ENCODE measurements at places on chromosomes 2 and 18. TPM values are rescaled to one million over a fixed set of nuclear protein-coding genes. Genes with fewer than 3 reads are reported as not detected.
A peak's percentile ranks its signal among the peaks of the same experiment; 100 is the strongest.

Gene LIMS2
- total RNA-seq: not detected

Gene SERPINB2
- 9.0 TPM for total RNA-seq

Gene STEAP3
- 2.5 TPM for total RNA-seq

Gene SLC4A3
- total RNA-seq: not detected

Gene ASIC4
- not detected for total RNA-seq

DNA sequence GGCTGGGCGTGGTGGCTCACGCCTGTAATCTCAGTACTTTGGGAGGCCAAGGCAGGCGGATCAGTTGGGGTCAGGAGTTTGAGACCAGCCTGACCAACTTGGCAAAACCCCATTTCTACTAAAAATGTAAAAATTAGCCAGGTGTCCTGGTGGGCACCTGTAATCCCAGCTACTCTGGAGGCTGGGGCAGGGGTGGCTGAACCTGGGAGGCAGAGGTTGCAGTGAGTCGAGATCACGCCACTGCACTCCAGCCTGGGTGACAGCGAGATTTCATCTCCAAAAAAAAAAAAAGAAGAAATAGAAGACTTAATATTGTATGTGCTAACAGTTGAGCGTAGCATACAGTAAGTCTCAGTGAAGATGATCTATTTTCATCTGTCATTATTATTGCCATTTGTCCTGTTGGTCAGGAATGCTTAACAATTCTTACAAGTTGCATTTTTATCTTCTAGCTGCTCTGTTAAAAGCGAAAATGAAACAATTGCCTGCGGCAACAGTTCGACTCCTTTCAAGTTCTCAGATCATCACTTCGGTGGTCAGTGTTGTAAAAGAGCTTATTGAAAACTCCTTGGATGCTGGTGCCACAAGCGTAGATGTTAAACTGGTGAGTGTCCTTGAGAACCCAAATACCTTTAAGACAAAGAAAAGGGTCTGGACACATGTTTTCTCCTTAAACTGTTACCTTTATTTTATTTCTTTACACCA, 7.2 kb downstream of the PMS1 start:
- no peaks in the 10 kb centered on the region for H3K27me3 ChIP-seq
- H3K4me1 ChIP-seq: peaks cover 4% of the 10 kb centered on the region
- peak; percentile 70 for DNase-seq
- peak overlapping the region; percentile 91 for H3K27ac ChIP-seq

- DNase-seq: no peak
- H3K27me3 ChIP-seq: no peaks in the 10 kb centered on the region
- no peaks in the 10 kb centered on the region for H3K36me3 ChIP-seq
- H3K4me1 ChIP-seq: peaks cover 18% of the 10 kb centered on the region
- H3K27ac ChIP-seq: no peak overlapping the region
These were observed 11.5 kb downstream of the SPRED2 start for GRCh38 chr2:65420712-65421431.

GRCh38 chr2:128411431-128411830, 92.8 kb upstream of the HS6ST1 start:
- no peak for DNase-seq
- H3K4me3 ChIP-seq: no peak overlapping the region
- no peak overlapping the region for H3K27ac ChIP-seq
- no peaks in the 10 kb centered on the region for H3K36me3 ChIP-seq
- H3K27me3 ChIP-seq: no peaks in the 10 kb centered on the region

- H3K27ac ChIP-seq: no peak overlapping the region
- H3K4me1 ChIP-seq: no peaks in the 10 kb centered on the region
- no peak for DNase-seq
These were observed 150.2 kb upstream of the SPATS2L start for GRCh38 chr2:200156166-200156835.

DNA sequence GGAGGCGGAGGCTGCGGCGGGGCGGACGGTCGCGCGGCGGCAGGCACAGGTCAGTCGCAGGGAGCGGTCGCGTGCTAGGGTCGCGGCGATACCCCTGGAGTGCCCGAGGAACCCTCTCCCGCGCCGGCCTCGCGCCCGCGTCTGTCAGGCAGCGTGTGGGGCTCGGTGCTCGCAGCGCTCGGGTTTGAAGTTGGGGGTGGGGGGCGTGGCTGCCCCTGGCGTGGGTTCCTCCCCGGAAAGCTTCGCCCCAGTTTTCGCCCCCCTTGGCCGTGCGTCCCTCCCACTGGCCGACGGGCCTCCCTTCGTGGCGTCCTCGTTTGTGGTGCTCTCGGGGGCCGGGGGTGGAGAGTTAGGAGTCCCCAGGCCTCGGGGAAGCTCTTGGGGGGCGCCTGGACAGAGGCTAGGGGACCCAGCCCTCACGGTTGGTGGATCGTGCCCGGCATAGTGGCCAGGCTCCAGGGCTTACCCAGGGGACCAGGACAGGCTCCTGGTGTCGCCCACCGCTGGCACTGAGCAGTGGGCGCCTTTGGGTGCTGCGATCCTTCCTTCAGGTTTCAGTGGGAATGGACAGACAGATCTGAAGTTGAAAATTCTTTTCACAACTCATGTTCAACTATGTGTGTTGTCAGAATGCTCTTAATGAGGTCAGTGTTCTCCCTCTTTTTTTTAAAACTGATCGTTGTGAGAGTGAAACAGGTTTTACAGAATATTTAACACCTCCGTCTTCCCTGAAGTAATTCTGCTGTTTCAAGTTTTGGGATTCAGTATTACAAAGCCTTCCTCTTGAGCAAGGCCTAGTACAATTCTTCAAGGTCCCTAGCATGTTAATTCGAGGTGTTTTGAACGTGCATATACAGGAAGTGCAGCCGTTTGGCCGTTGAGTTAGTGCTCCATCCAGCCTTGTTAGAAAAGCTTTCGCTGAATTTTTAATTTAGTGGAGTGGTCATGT, 604 bp downstream of the RALBP1 start:
- H3K27me3 ChIP-seq: peaks cover 4% of the 10 kb centered on the region
- peak overlapping the region; percentile 86 for H3K27ac ChIP-seq
- peaks cover 23% of the 10 kb centered on the region for H3K4me1 ChIP-seq
- peak overlapping the region; percentile 79 for H3K4me3 ChIP-seq
- DNase-seq: peak; percentile 70

- no peak overlapping the region for H3K27ac ChIP-seq
- no peak overlapping the region for H3K4me3 ChIP-seq
- no peaks in the 10 kb centered on the region for H3K27me3 ChIP-seq
- H3K4me1 ChIP-seq: peaks cover 32% of the 10 kb centered on the region
These were observed 22.8 kb downstream of the HPCAL1 start for GRCh38 chr2:10325278-10326145.

- peak overlapping the region; percentile 90 for H3K27ac ChIP-seq
- peaks cover 25% of the 10 kb centered on the region for H3K4me1 ChIP-seq
- no peak for DNase-seq
- H3K4me3 ChIP-seq: no peak overlapping the region
- no peaks in the 10 kb centered on the region for H3K27me3 ChIP-seq
These were observed 202.7 kb downstream of the BCL11A start for GRCh38 chr2:60350791-60351190.

- H3K27ac ChIP-seq: no peak overlapping the region
- H3K36me3 ChIP-seq: no peaks in the 10 kb centered on the region
- H3K4me1 ChIP-seq: peaks cover 5% of the 10 kb centered on the region
These were observed 96.6 kb upstream of the ALPP start for GRCh38 chr2:232281858-232282507.

DNA sequence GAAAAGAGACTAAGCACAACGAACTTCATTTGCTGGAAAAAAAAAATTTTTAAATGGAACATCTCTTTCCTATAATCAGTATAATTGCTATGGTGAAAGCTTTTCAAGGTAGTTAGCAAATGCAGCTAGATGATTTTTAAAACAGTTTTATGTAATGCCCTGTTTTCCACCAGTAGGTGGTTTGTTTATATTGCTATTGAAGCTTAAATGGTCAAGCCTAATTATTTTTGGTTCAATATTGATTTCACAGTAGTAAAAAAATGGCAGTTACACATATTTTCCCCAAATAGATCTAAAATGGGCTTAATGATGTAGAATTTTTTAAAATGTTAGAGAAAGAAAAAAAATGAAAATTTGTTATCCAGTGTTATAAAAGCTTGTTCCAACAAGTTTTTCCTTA, 70.2 kb downstream of the CDH19 start:
- H3K4me3 ChIP-seq: no peak overlapping the region
- H3K27ac ChIP-seq: no peak overlapping the region
- DNase-seq: no peak
- H3K36me3 ChIP-seq: no peaks in the 10 kb centered on the region
- H3K4me1 ChIP-seq: no peaks in the 10 kb centered on the region
- no peaks in the 10 kb centered on the region for H3K27me3 ChIP-seq

- no peak overlapping the region for H3K27ac ChIP-seq
- no peaks in the 10 kb centered on the region for H3K27me3 ChIP-seq
- DNase-seq: no peak
- H3K4me3 ChIP-seq: no peak overlapping the region
- H3K36me3 ChIP-seq: peaks cover 3% of the 10 kb centered on the region
These were observed 175.6 kb upstream of the ZFP36L2 start for GRCh38 chr2:43402002-43402401.

All from natural killer cell (primary cell).